Activated CD8-positive, alpha-beta T cell treated with anti-CD3 and anti-CD28 coated beads, Interleukin-2, amount 10 ng/mL, durations not matched to agents 7 days and 5 days (primary cell): ENCODE measurements at places on chromosomes 13 and 19. TPM values are rescaled to one million over a fixed set of nuclear protein-coding genes. Genes with fewer than 3 reads are reported as not detected.

DNA sequence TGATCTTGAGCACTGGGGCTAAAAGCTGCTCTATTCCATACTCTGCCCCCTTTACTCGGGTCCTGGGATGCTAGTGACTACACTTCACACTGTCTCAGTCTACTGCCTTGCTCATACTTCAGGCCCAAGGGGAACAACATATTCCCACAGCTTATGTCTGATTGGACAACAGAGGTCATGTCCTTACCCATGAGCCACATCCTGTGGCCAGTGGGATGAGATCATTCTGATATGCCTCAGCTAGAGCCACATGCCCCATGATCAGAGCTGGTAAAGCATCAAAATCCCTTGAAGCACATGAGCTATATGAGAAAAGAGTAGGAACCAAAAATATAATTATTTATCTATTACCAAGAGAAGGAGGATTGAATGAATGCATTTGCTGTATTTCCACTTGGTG, 290.1 kb upstream of the TSHZ3 start:
- no peak for DNase-seq

- DNase-seq: peak; percentile 62
These were observed 20.7 kb downstream of the SH3GL1 start for GRCh38 chr19:4379383-4380253.

- DNase-seq: no peak
These were observed 23.2 kb downstream of the KDM4B start for GRCh38 chr19:4991996-4992698.

The KLF1 gene
- 0.21 TPM for total RNA-seq
